ENCODE measurements at places on chromosomes 12 and 14.

DNA sequence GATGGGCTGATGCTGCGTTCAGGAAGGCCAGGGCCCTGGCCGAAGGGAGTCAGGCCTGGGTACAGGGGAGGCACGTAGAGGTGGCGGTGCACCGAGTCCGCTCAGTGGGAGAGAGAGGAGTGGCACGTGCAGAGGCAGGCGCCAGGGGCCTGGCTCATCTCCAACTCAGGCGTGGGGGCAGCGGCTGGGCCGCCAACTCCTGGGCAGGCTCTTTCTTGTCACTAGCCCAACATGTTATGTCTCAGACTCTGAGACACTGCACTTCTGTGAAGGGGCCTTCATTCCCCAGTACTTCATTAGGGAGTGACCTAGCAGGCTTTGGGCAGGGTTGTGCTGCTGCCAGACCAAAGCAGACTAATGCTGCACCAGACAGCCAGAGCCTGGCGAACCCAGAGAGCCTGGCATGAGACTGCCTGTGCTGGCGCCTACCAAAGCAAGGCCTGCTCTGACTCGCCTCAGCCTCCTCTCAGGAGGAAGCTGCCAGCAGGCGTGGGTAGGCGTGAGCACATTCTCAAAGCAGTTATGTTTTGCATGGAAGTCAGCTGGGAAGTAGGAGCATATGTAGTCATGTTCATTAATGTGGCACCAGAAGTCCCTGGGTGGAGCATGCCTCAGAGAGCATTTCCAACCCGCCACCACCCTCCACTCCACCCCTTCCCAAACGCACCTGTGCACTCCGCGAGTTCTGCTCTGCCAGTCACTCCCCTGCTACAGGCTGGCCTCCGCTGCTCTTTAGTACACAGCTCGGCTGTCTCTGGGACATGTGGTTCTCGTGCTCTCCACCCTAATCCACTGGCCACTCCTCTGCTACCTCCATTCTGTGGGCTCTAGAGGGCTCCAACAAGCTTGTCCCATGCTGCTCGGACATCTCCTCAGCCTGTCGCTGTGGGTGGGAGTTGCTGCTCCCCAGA is 9.7 kb downstream of the CKB start:
- no peak for DNase-seq

DNA sequence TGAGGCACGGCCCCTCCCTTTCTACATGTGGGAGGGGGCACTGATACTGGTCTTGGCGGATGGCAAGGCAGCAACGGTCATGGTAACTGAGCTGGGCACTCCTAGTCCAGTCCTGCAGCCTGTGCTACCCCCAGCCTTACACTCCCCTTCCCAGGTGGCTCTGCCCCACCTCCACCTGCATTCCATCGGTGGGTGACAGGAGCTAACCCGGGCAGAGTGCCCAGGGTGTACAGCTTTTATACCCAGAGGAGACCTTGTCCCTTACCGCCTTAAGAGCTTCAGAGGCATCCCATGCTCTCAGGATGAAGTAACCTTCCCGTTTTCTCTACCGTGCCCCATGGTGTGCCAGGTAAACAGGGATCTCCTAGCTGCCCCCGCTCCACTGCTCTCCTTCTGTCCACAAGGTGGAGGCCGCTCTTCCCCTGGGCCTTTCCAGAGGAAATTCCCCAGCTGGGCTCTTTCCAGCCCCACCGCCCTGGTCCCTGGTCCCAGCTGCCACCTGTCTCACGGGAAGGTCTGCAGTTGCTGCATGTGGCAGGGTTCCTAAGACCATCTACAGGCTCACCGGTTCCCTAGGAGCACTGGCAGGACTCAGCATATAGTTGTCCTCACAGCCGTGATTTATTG is 20.5 kb downstream of the BRI3BP start:
- DNase-seq, result no peak

- no peak for DNase-seq
Observed at GRCh38 chr14:46250113-46250703, 401.4 kb downstream of the RPL10L start.

DNA sequence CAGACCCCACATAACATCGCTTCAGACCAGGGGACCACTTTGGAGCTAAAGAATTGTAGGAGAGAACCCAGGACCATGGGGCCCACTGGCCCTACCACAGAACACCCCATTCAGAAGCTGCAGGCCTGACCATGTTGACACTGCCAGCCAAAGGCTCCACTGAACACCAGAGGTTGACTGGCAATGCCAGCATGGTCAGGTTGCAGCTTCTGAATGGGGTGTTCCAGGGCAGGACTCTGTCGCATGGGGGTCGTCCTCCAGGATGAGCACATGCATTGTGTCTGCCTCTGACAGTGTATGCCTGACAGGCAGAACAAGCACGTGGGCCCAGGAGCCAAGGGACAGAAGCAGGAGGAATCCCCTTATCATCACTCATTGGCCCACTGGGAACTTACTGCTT is 34.1 kb downstream of the DIO3 start:
- DNase-seq, result no peak

DNA sequence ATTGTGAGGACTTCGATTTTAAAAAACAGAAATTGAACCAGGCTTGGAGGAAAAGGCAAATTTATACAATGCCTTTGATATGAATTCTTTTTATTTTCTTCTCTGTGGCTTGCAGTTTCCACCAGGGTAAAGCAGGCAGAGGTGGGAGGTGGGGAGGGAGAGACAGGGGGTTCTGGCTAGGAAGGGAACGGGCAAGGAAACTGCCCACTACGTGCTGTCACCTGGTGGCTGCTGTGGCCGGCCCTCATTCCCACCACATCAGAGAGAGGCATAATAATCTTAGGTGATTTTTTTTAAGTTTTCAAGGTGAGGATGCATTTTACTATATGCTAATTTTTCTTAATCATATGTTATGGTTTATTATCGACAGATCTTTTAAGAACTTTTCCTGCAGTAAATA is 145.8 kb downstream of the CACNA1C start:
- no peak for DNase-seq

DNA sequence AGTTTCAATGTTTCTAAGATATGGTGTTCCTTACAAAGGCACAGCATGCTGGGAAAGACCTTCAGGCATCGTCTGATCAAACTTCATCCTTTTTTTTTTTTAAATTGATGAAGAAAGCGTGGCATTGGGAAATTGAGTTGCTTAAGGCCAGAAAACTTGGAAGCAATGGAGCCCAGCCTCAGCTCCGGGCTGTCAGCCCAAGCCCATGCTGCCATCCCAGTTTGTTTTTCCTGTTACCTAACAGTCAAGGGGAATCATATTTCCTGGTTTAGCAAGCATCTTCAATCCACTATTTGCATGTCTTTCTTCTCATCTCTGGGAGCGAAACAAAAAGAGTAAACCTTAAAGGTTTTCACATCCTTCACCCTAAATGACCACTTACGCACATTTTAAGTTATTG is 200.2 kb downstream of the CHST11 start:
- no peak for DNase-seq

GRCh38 chr14:104343690-104344640 is 205.6 kb downstream of the KIF26A start:
- no peak for DNase-seq

DNA sequence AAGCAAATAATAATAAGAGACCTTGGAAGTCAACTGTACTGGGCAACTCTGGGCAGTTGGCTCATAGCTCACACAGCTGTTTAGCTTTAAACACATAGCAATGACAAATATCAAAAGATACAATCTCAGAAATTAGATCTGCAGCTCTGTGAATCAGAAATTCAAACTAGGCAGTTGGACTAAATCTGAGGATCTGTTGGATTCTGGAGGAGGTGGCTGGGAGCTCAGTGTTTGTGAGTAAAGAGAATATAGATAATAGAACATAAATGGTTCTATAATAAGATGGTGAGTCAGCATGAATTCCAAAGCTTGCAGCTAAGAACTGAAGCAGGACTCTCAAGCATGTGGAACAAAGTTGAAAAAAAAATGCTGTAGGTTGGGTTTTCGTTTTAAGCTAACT is 1949.4 kb upstream of the SEL1L start:
- no peak for DNase-seq

- no peak for DNase-seq
Observed at GRCh38 chr14:44412858-44413569, 94.1 kb downstream of the FSCB start.

- no peak for DNase-seq
Observed at GRCh38 chr12:93111773-93112172, 182.7 kb upstream of the EEA1 start.

GRCh38 chr14:96053600-96054381 is 14.6 kb downstream of the C14orf132 start:
- DNase-seq, result no peak

DNA sequence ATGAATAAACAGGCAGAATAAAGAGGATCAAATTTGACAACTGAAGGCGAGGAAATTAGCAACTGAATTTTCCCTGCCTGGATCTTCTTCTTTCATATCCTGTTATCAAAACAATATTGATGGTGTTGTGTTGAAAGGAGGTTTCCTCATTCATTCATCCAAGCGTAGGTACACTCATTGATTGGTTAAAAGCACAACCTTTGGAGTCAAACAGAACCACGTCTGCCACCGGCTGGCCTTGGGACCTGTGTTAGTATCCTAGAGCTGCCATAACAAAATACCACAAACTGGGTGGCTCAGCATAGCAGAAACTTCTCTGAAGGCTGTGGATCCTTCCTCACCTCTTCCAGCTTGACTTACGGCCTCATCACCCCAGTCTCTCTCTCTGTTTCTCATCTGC is 268.6 kb upstream of the PWP1 start:
- no peak for DNase-seq

- no peak for DNase-seq
Observed at GRCh38 chr12:46919666-46920400, 94.0 kb upstream of the SLC38A4 start.

GRCh38 chr12:4745249-4745648 is 25.0 kb downstream of the GALNT8 start:
- no peak for DNase-seq

GRCh38 chr12:16385782-16386646 is 38.6 kb downstream of the MGST1 start:
- no peak for DNase-seq

DNA sequence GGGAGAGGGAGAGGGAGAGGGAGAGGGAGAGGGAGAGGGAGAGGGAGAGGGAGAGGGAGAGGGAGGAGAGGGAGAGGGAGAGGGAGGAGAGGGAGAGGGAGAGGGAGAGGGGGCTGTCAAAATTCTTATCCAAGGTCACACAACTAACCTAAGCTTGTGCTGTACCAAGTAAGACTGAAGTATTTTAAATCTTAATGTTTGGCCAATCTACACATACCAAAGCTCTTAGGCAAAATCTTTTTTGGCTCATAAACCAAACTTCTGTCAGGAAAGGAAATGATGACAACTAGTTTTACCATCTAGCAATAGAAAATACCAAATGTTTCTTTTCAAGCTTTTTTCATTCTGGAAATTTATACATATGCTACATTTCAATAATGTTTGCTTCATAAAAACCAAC is 33.8 kb downstream of the CCDC38 start:
- DNase-seq, result no peak

DNA sequence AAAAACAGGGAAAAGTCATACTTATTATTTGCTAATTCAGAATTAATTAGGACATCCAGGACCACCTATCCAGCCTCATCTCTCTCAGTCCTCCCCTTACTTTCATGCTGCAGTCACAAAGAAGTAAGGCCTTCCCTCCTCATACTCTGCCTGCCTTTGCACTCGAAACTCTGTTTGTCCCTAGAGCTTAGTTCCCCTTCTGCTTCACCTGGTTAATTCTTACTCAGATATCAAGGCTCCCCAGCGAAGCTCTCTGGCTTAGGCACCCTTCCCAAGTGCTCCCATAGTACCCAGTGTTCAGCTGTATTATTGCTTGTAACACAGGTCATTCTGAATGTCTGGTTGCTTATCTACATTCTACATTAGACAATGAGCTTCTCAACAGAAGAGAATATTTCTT is 81.3 kb downstream of the ERGIC2 start:
- no peak for DNase-seq

DNA sequence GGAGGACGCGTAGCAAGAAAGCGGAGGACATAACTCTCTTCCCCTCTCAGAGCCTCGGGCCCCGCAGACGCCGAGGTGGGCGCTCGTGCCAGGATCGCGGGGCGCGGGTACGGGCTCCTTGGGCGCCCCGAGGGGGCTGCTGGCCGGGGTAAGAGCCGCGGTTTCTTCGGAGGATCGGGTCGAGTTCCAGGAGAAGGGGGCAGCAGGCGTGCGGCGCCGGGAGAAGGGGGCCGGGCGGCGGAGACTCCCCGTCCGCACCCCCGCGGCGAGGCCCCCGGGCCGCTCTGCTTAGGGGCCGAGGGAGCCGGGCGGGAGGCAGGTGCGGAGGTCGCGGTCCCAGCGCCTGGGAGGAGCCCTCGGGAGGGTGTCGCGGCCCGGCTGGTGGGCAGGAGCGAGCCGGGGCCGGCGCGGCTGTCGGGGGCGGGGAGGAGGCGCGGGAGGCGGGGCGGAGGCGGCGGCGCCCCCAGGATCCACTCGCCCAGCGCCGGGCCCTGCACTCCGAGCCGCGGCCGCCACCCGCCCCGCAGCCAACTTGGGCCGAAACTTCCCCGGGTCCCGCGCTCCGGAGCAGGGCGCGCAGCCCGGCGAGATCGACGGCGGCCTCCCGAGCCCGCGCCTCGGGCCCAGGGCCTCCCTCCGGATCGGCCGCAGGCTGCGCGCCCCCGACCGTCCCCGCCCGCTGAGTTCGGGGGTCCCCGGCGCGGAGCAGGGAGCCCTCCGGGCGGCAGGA is 64.4 kb downstream of the FBXL14 start:
- no peak for DNase-seq

- DNase-seq, result no peak
Observed at GRCh38 chr12:124207049-124207448, 87.8 kb upstream of the RFLNA start.

- no peak for DNase-seq
Observed at GRCh38 chr12:131491155-131491554, 219.7 kb upstream of the SFSWAP start.

- DNase-seq, result no peak
Observed at GRCh38 chr14:102873546-102874061, 48.9 kb upstream of the AMN start.

GRCh38 chr14:64723691-64724577 is 19.7 kb downstream of the PLEKHG3 start:
- no peak for DNase-seq

GRCh38 chr14:88299865-88300530 is 23.1 kb downstream of the KCNK10 start:
- DNase-seq, result no peak

DNA sequence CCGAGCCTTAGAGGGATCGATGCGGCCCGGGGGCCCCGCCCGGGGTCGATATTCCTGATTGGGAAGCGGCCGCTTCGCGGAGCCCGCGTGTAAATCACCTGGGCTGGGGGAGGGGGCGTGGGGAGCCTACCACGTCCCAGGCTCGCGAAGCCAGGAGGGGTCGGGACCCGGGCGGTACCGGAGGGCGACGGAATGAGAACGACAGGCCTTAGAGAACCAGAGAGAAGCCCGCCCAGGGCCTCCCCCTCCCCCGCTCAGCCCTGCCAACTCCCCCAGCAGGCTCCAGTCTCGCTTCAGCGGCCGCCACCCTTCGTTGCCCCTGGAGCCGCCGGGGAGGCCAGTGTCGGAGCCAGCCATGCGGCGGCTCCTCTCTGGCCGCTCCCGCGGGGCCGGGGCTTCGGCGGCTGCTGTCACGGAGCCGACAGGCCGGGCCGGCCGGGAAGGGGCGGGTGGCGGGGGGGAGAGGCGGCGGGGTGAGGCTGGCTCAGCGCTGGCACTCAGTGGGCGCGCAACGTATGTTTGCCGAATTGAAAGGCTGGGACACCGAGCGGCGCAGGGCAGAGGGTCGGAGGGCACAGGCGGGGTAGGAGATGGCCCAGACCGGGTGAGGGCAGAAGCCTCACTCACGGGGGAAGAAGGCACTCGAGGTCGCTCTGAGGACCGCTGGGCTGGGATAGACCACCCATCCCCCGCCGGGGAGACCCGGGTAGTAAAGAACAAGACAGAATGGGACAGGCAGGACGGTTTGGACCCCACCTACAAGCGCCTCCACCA is 1.4 kb upstream of the DNAJC22 start:
- no peak for DNase-seq

GRCh38 chr12:75447691-75448393 is 32.7 kb upstream of the GLIPR1 start:
- DNase-seq, result no peak

Data from stimulated activated CD4-positive, alpha-beta T cell treated with anti-CD3 and anti-CD28 coated beads, Interleukin-1b, Interleukin-23, amount 100 ng/mL, for 1 hour (primary cell).